Thoracic aorta (tissue), 2 donors: ENCODE measurements at places on chromosomes 11 and 22.

GRCh38 chr22:32205974-32206773 is 1.3 kb upstream of the RFPL2 start:
- no peak for DNase-seq
- H3K4me3 ChIP-seq = no peak overlapping the region
- H3K4me1 ChIP-seq = no peaks in the 10 kb centered on the region
- H3K36me3 ChIP-seq = no peaks in the 10 kb centered on the region
- no peaks in the 10 kb centered on the region for H3K27me3 ChIP-seq
- no peak overlapping the region for H3K27ac ChIP-seq

DNA sequence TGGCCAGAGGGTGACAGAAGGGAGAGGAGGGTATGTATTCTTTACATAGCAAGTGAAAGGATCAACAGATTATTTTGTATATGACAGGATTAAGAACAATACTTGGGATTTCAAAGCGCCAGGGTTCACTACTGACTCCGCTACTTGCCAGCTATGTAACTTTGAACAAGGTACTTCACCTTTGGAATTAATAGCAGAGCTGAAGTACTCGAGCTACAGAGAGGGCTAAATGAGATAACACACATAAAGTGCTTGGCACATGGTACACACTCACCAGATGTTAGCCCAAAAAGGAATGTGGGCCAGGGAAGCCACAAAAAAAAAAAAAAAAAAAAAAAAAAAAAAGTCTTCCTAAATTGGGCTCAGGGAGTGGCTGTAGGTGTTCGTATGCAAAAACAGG is 408.4 kb downstream of the BUD13 start:
- H3K36me3 ChIP-seq = no peaks in the 10 kb centered on the region
- H3K27ac ChIP-seq = no peak overlapping the region
- DNase-seq = no peak
- H3K4me3 ChIP-seq = no peak overlapping the region

DNA sequence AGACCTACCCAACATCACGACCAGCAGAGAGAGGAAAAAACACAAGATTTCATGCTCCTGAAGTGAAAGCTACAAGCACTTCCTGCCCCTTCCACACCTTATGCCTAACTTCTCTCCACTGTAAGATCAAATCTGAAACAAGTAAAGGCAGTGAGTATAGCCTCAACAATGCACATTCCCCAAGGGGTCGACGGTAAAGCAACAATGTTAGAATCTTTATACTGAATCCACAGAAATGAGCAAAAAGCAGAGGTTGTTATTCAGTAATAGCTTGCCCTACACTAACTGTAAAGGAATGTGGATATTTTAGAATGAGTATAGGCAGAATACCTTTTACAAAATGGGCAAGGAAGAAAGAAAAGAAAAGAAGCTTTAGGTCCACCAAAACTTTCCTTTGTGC is 15.6 kb downstream of the ARFGAP3 start:
- no peaks in the 10 kb centered on the region for H3K27me3 ChIP-seq
- peaks cover 27% of the 10 kb centered on the region for H3K36me3 ChIP-seq
- no peaks in the 10 kb centered on the region for H3K4me1 ChIP-seq
- H3K27ac ChIP-seq = no peak overlapping the region
- H3K4me3 ChIP-seq = no peak overlapping the region

GRCh38 chr11:64703048-64703447 is 19.9 kb downstream of the NRXN2 start:
- H3K27me3 ChIP-seq = no peaks in the 10 kb centered on the region
- H3K4me1 ChIP-seq = no peaks in the 10 kb centered on the region
- no peak overlapping the region for H3K4me3 ChIP-seq
- no peak overlapping the region for H3K27ac ChIP-seq
- H3K36me3 ChIP-seq = no peaks in the 10 kb centered on the region
- no peak for DNase-seq

GRCh38 chr22:42604403-42604802 is 10.3 kb downstream of the POLDIP3 start:
- no peaks in the 10 kb centered on the region for H3K27me3 ChIP-seq
- peaks cover 36% of the 10 kb centered on the region for H3K36me3 ChIP-seq
- no peak overlapping the region for H3K27ac ChIP-seq
- peaks cover 13% of the 10 kb centered on the region for H3K4me1 ChIP-seq

- no peak overlapping the region for H3K4me3 ChIP-seq
- H3K36me3 ChIP-seq = no peaks in the 10 kb centered on the region
- DNase-seq = no peak
- no peak overlapping the region for H3K27ac ChIP-seq
- H3K4me1 ChIP-seq = peaks cover 15% of the 10 kb centered on the region
These were observed 106.3 kb upstream of the PITPNB start for GRCh38 chr22:28025333-28025732.

DNA sequence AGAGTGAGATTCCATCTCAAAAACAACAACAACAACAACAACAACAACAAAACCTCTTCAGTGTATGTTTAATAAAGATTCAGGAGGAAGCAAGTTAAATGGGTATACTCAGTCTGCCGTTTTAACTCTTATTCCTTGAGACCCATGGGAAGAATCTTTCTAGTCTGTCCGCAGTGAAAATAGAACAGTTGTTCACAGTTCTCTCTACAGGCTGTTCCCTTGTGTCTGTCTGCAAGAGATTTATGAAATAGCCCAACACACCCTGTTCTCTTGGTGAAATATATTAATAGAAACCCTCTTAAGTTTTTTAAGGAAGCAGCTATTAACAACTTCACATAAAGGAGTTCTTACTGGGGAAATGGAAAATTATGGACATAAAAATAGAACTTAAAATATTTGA is 682.2 kb upstream of the RAG2 start:
- H3K27me3 ChIP-seq = no peaks in the 10 kb centered on the region
- H3K36me3 ChIP-seq = no peaks in the 10 kb centered on the region
- H3K4me1 ChIP-seq = no peaks in the 10 kb centered on the region
- no peak for DNase-seq
- H3K4me3 ChIP-seq = no peak overlapping the region

GRCh38 chr22:37177221-37177620 is 10.8 kb downstream of the C1QTNF6 start:
- H3K27me3 ChIP-seq = no peaks in the 10 kb centered on the region
- H3K4me3 ChIP-seq = no peak overlapping the region
- no peaks in the 10 kb centered on the region for H3K36me3 ChIP-seq
- H3K4me1 ChIP-seq = peaks cover 16% of the 10 kb centered on the region
- DNase-seq = no peak
